PC-3 (cell line): ENCODE measurements at places on chromosomes 5 and 9. TPM values are rescaled to one million over a fixed set of nuclear protein-coding genes. Genes with fewer than 3 reads are reported as not detected.

DNA sequence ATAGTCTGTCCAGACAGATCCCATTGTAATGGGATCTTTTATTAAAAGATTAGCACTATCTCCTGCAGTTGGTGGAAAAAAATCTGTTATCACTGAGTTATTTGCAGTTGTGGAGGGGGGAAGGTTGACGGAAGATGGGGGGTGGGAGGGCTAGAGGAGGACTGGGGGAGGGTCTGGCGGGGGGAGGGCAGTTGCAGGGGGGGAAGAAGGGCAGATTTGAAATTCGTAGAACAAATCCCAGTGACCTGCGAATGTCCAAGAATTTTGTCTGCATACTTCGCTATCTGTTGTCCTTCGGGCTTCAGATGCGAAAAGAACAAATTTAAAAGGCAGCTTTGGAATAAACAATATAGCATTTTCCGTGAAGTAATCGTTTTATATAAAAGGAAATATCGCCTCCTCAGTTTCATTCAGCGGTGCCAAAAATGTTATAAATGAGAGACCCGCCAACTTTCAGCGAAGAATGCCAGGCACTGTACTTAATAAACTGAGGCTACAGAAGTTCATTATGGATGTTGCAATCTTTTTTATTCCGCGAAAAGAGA, 1.3 kb upstream of the FST start:
- no peak for DNase-seq

Gene NR3C1
- 13.0 and 14.5 TPM in 2 replicates for total RNA-seq

DNA sequence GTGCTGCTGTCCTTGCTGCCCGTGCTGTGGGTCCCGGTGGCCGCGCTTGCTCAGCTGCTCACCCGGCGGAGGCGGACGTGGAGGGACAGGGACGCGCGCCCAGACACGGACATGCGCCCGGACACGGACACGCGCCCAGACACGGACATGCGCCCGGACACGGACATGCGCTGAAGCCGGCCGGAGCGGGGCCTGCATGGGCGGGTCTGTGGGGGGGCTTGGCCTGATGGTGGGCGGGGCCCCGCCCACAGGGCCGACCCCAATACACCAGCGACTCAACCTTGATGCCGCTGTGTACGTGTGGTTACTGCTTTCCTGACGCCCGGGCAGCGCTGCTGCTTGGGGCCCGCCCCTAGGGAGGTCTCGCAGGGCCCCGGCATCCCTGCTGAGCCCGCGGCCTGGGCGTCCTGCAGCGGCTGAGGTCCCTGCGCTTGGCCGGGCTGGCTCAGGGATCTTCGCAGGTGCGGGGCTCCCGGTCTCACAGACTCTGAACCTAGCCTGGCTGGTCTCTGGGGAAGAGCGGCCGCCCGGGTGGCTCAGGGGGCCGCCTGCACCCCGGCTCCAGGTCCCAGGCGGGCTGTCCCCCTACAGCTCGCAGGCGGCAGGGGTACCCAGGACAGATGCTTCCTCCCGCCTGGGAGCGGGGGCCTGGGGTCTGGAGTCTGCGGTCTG, 20.9 kb downstream of the SLC6A18 start:
- no peak for DNase-seq

Gene ADAMTSL2
- not detected in 2 replicates for total RNA-seq

- DNase-seq = peak; percentile 35
Observed at GRCh38 chr5:102666164-102666946, 88.8 kb upstream of the PAM start.

Gene FAXDC2
- total RNA-seq = not detected in 2 replicates

GRCh38 chr9:7892975-7893374, 93.4 kb upstream of the DMAC1 start:
- DNase-seq = no peak
